Activated T-cell treated with anti-CD3 and anti-CD28 coated beads, Interleukin-2, amount 50 U/mL, for 1 hour (primary cell): ENCODE measurements at places on chromosomes 6 and 20.

DNA sequence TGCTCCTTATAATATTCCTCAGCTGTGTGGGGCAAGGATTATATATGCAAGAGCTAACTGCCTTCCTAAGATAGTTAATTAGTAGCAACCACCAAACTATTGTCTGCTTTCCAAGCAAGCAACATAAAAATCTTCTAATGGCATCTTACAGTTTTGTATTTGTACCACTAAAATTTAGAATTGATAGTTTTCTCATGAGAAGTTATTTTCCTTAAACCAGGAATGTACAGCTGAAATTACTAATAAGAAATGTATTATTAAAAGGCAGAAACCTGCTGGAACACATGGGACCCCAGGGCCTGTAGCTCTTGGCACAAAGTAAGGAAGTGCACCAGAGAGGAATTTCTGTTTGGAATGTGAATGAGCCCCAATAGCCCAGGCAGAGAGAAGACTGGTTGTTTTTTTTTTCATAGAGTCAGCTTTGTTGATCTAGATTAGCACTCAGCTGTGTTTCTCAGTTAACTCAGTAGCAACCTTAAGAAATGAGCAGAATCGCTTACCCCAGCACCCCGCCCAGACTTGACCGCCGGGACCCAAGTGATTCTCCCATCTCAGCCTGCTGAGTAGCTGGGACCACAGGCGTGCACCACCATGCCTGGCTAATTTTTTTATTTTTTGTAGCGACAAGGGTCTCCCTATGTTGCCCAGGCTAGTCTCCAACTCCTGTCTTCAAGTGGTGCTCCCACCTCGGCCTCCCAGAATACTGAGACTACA lies 2.6 kb downstream of the MGME1 start:
- no peak for DNase-seq

GRCh38 chr6:109321752-109322151 lies 60.5 kb downstream of the CD164 start:
- no peak for DNase-seq

GRCh38 chr6:22448291-22448711 lies 121.1 kb upstream of the HDGFL1 start:
- DNase-seq, result no peak

- no peak for DNase-seq
Measured at GRCh38 chr6:25959890-25960536, 2.6 kb upstream of the TRIM38 start.
